Right lung (tissue), 10 donors: ENCODE measurements at places on chromosomes 7 and 10. TPM values are rescaled to one million over a fixed set of nuclear protein-coding genes. Genes with fewer than 3 reads are reported as not detected.

Gene IDI2
- polyA plus RNA-seq: 0.14 TPM

Gene AZGP1
- polyA plus RNA-seq: 0.64 TPM

Gene GNAT3
- polyA plus RNA-seq: not detected

Gene ASB10
- not detected for polyA plus RNA-seq

Gene ADGRA1
- not detected for polyA plus RNA-seq

Gene PKD1L1
- 0.34 TPM for polyA plus RNA-seq

Gene CHAT
- not detected for polyA plus RNA-seq

Gene CYP2C19
- polyA plus RNA-seq: 0.12 TPM

Gene SLC29A3
- polyA plus RNA-seq: 6.8 TPM

Gene LRCH4
- 58.0 TPM for polyA plus RNA-seq

Gene DCLRE1A
- 14.9 TPM for polyA plus RNA-seq

Gene PPP1R17
- not detected for polyA plus RNA-seq

Gene SEMA3E
- polyA plus RNA-seq: 36.0 TPM

Gene DDX50
- 52.2 TPM for polyA plus RNA-seq

Gene JCAD
- 78.1 TPM for polyA plus RNA-seq

Gene KLF14
- polyA plus RNA-seq: 0.10 TPM

Gene HOXA9
- 1.2 TPM for polyA plus RNA-seq

Gene H2BK1
- 0.35 TPM for polyA plus RNA-seq

Gene TWIST1
- 0.46 TPM for polyA plus RNA-seq

Gene GNAI1
- polyA plus RNA-seq: 108 TPM

Gene ACTR3C
- 5.7 TPM for polyA plus RNA-seq

Gene GSAP
- polyA plus RNA-seq: 39.2 TPM

Gene GFRA1
- polyA plus RNA-seq: 3.4 TPM

Gene PRLHR
- polyA plus RNA-seq: 0.08 TPM
